ENCODE measurements at places on chromosomes 7 and 10.

- DNase-seq: no peak
These were observed 151.3 kb upstream of the RSU1 start for GRCh38 chr10:16968416-16969041.

- no peak for DNase-seq
These were observed 42.7 kb upstream of the OIT3 start for GRCh38 chr10:72850861-72851260.

GRCh38 chr7:130891254-130892094 lies 157.5 kb upstream of the KLF14 start:
- no peak for DNase-seq

DNA sequence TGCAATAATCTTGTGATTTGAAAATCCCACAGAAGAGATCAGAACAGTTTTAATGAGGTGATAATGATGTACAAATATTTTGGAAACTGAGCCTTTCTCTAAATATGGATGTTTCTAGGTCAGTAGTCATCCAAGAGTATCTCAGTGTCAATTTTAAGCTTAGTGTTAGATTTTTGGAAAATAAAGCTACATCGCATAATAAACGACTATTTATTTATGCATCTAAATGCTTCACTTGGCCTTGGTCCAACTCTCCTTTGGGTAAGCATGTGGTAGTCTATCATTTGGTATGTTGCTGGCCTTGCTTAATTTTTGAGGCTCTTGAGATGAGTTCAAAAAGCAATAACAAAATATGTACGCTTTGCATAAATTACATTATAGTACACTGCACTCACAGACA lies 5.4 kb upstream of the PPP1R9A start:
- no peak for DNase-seq

GRCh38 chr7:95517870-95518269 lies 32.1 kb downstream of the ASB4 start:
- no peak for DNase-seq

GRCh38 chr10:6877722-6878392 lies 297.8 kb upstream of the PRKCQ start:
- no peak for DNase-seq

DNA sequence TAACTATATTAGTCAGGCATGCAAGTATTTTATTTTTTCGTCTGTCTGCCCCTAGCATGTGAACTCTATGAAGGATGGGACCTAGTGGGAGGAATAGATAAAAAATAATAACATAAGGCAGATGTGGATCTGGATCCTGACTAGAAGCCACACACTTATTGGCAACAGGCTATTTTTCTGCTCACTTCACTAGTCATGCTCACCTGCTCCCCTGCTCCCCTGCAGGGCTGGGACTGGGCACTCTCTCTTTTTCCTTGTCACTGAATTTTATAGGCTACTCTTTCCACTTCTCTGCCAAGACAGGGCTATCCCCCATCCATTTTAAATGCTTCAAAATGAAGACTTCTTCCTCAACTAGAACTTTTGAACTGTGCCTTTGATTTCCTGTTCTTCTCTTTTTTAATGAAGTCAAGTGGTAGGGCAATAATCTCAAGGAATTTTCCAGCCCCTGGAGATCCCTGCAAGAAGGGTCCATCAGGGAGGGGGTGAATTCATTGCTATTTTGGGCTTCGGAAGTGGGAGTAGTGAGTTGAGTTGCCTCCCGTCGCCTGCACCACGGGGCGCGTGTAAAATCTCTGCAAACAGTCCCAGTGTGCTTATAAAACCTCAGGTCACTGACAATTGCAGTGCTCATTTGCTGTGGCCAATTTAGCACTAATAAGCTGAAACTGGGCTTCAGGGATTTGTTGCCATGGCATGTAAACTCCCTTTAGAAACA lies 156.7 kb upstream of the NPVF start:
- DNase-seq: no peak

DNA sequence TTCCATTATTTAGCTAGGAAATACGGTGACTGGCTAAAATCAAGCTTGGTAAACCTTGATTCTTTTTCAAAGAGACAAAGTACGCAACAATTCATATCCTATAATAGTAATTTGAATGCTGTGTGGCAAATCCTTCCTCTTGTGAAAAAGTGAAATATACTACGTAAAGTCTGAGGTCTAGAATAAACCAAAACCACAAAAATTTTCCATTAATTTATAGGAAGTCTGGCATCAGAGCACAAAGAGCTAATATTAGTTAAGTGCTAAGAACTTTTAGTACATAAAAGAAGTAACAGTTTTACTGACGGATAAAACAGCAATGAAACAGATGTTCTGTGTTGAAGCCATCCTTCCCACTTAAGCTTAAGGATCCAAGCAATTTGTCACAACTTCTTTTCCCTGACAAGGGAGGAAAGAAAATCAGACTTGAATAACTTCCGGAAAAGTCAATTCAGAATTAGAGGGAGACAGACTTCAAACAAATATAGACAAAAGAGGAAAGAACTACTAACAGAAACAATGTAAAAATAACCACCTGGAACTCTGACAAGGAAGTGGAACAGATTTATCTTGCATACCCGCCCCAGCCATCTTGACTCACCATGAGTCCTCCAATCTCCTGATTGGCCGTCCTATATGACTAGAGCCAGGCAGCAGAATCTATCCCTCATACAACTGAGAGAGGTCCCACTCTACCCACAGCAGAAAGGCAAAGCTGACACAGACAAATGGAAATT lies 34.6 kb downstream of the RHEB start:
- no peak for DNase-seq

Measured in activated T-helper 9 cell treated with anti-CD3 and anti-CD28 coated beads, Interleukin-2, amount 50 U/mL, for 16 hours (primary cell).